HAP-1 (cell line): ENCODE measurements at places on chromosomes 2 and 18.

- no peak for DNase-seq
Observed at GRCh38 chr18:10169814-10170213, 256.0 kb downstream of the VAPA start.

GRCh38 chr2:197786010-197786877, 1.1 kb upstream of the BOLL start:
- no peak for DNase-seq

GRCh38 chr2:224843141-224843540, 127.0 kb upstream of the CCDC195 start:
- no peak for DNase-seq

- no peak for DNase-seq
Observed at GRCh38 chr2:27128668-27129571, 5.3 kb downstream of the ABHD1 start.

GRCh38 chr2:4219101-4219500, 515.7 kb downstream of the DCDC2C start:
- DNase-seq: no peak

- no peak for DNase-seq
Observed at GRCh38 chr2:167450364-167450763, 562.1 kb downstream of the XIRP2 start.

DNA sequence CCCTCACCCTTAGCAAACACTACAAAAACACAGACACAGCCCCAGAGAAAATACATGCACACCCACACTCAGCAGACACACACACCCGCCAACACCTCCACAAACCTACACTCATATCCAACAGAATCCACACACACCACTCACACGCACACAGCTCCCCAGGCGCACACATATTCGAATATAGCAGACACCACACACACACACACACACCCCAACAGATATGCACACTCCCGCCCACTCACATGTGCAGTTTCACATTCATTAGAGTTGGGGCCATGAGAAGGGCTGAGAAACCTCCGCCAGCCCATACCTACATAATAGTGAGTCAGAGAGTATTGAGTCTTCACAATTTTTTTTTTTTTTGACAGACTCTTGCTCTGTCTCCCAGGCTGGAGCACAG, 29.4 kb upstream of the NOTO start:
- no peak for DNase-seq
